ENCODE measurements at places on chromosomes 2 and 18.

- no peak for DNase-seq
These were observed 92.2 kb upstream of the CDKL4 start for GRCh38 chr2:39335930-39336329.

- DNase-seq = no peak
These were observed 36.5 kb downstream of the KANSL3 start for GRCh38 chr2:96601382-96602292.

DNA sequence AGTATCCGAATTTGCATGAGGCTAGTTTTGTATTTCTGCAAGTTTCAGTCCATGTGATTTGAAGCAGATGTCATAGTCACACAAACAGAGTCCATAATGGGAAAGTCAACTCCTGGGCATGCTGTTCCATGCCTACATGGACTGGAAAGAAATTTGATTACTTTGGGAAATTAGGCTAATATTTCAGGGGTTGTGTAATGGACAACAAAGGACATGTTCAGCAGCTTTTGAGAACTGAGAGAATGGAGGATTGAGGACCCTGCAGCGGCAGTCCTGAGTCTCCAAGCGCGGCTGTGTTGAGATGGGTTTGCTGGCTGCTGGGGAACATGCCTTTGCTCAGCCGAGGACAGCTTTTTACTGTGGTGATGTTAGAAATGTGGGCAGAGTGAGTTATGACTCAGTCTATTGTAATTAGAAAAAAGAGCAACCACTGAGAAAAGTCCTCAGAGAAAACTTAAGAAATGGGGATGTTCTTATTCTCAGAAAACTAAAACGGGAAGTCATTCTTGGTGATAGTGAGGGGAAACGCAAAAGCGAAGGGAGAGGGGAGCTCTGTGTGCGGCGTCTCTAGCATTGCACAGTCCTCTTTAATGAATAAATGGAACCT is 149.2 kb downstream of the FAM210A start:
- no peak for DNase-seq

GRCh38 chr18:61854578-61855448 is 38.0 kb downstream of the RNF152 start:
- DNase-seq = no peak

DNA sequence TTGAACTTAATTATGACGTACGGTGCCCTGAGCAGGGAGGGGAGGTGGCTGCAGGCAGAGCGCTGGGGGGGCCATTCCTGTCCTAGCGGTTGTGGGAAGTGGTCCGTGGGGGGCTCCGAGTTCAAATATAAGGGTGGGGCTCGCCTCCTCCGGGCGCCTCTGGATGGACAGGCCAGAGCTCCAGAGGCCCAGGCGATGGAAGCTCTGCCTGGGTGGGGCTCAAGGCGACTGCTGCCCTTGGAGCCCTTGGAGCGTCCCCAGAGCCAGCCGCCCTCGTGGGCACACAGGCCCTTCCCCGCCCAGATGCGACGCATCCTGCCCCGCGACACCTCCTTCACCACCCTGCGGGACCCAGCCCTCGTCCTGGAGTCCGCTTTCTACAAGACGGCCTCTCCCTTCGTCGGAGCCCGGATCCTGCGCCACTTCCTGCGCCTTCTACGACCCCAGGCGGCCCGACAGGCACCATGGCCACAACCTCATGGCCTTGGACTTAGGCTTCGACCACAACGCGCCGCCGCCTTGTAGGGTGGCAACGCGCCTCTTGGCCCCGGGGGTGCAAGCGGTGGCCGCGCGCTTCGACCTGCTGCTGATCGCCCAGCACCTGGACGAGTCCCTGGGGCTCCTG is 10.5 kb downstream of the AQP12B start:
- DNase-seq = no peak

GRCh38 chr2:170812710-170813600 is 3.7 kb upstream of the GAD1 start:
- DNase-seq = no peak

DNA sequence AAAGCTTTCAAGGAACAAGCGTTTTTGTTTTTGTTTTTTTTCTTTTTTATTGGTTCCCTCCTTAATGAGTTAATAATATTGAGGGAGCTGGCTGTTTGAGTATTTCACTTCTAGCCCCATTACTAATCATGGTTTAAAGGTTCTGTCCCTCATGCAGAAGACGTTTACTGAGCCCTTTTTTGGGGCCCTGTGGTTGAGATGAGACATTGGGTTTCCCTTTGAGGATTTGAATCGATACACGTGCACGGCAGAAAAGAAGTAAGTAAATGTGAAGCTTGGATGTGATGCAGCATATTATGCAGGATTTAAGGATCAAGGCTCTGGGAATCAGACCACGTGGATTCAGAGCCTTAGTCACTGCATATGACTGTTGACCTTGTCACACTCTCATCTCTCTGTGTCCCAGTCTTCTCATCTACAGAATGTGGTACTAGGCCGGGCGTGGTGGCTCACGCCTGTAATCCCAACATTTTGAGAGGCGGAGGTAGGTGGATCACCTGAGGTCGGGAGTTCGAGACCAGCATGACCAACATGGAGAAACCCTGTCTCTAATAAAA is 1.0 kb upstream of the CHST10 start:
- no peak for DNase-seq

DNA sequence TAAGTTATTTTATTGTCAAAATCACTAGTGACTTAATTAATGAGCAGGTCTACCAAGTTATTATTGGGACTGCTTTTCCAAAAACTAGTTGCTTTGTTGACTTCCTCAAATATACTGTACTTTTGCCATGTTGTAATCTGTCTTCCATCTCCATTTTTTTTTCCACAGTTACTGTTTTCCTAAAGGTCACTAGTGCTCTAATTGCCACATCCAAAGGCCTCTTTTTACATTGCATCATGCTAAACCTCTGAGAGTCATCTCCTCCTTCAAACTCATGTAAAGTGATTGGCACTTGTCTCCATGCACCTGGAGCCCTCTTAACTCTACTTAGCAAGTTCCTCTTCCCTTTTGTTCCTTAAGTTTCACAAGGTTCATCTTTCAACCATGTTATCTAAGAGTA is 11.8 kb downstream of the PMAIP1 start:
- DNase-seq = no peak

DNA sequence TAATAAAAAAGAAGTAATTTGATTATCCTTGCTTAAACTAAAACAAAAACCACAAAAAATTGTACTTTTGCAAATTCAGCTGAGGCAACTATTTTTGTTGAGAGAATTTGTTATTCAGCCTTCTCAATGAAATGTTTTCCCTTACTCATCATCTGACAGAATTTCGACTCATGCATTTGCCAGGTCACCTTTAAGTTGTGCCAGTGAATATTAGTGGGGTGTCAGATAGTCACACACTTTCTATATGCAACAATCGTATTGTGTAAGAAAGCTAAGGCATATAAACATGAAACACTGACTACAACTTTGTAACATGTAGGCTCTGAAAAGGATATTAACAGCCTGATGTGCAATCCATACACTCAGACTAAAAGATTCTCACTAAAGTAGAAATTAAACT is 1653.1 kb upstream of the SLC39A10 start:
- DNase-seq = no peak

All from activated CD4-positive, alpha-beta T cell treated with anti-CD3 and anti-CD28 coated beads for 24 hours (primary cell).